Effector memory CD8-positive, alpha-beta T cell (primary cell): ENCODE measurements at places on chromosomes 6 and 20.

- DNase-seq: no peak
These were observed 3.5 kb downstream of the SUMO4 start for GRCh38 chr6:149403534-149403933.

- no peak for DNase-seq
These were observed 33.2 kb upstream of the MYB start for GRCh38 chr6:135147637-135148592.

DNA sequence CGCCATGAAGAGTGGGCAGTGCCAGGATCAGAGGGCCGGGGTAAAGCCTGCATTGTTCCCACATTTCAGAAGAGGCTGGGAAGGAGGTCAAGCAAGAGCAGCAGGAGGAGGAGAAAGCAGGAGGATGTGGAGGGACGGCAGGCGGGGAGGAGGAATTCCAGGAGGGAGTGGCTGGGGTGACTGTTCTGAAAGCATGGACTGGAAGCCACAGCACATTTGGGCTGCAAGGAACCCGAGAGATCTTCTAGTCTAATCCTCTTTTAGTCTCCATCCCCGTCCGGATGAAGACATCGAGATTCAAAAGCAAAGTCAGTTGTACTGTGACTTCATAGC is 76.9 kb downstream of the FAM50B start:
- DNase-seq: no peak

DNA sequence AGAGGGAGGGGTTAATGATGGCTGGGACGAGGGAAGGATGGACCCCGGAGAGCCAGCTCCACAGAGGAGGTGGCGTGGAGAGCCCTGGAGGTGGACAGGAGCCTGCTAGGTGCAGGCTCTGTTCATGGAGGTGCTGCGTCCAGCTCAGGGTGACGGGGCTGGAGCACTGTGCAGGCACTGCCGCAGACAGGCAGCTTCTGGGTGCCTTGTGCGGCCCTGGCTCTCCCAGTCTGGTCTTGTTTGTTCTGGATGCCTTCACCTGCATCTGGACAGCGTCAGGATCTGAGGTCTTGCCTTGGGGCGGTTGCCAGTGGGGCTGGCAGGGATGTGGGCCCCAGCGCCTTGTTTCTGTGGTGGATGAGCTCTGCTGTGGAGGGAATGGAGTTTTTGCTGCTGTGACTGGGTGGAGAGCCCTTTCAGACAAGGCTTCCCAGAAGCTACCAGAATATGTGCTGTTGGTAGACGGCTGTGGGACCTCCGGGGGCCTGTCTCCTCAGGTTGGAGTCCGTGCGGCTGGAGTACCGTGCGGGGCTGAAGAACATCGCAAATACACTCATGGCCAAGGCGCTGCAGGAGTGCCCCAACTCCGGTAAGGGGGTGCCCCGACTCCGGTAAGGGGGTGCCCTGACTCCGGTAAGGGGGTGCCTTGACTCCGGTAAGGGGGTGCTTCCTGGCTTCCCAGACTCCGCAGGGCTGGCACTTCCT is 7.8 kb upstream of the C20orf204 start:
- DNase-seq: no peak

- no peak for DNase-seq
These were observed 25.3 kb upstream of the NAA20 start for GRCh38 chr20:19991854-19992253.

- no peak for DNase-seq
These were observed 16.7 kb upstream of the NEDD9 start for GRCh38 chr6:11248974-11249761.

GRCh38 chr6:14059791-14060436 is 57.7 kb upstream of the CD83 start:
- DNase-seq: no peak

GRCh38 chr6:101597693-101598092 is 204.2 kb downstream of the GRIK2 start:
- DNase-seq: no peak

DNA sequence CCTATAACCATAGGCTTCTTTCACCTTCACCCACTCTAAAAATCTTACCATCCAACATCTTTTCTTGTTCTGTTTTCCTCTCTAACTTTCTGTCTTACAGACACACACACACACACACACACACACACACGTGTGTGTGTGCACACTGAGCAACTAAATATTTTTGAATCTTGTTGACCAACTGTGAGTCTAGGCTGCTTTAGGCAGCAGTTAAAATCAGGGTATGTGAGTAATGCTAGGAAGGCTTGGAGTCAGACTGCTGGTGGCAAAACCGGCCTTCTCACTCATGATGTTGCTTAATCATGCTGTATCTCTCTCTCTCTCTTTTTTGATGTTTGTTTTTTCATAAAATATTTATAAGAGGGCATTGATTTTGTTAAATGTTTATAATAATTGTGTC is 103.1 kb upstream of the TBX18 start:
- DNase-seq: no peak

DNA sequence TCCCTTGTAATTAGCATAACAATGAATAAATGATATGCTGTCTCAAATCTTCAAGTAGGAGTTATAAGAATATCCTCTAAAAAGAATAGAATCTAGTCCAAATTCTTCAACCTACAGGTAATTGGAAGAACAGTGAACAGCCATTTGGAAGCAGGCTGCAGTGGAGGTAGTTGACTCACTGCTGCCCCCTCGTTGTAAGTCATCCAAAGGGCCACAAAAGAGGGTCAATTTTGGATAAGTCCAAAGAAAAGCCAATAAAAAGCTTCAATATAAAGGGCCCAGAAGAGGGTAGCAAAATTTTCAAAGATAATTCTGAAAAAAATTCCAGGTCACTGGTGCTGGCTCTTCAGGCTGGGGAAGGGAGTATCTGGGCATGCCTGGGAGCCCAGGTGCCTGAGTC is 60.8 kb upstream of the SSTR4 start:
- DNase-seq: no peak

DNA sequence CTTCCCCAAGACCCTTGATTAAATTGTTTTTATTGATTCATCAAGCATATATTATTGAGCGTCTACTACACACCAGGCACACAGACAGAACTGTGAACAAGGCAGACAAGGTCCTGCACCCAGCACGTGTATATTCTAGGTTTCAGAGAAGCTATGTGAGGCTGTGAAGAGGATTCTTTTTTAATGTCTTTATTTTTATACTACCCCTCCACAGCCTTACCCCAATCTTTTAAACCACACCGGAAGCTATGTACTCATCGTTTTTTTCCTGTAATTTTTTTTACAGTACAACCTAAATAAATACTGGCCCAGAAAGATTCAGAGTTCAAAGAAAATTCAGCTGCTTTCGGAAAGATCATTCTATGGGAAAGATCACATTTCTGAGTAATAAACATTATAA is 10.0 kb downstream of the SGK1 start:
- DNase-seq: no peak

GRCh38 chr6:4612636-4613171 is 163.5 kb upstream of the CDYL start:
- no peak for DNase-seq
